Bronchial epithelial cell (primary cell): ENCODE measurements at places on chromosomes 2 and 18. TPM values are rescaled to one million over a fixed set of nuclear protein-coding genes. Genes with fewer than 3 reads are reported as not detected.

- DNase-seq, result peak; percentile 48
These were observed 46.2 kb downstream of the MEIS1 start for GRCh38 chr2:66481100-66481549.

The ZAP70 gene
- not detected in 2 replicates for total RNA-seq

GRCh38 chr2:219384083-219384713 lies 3.5 kb downstream of the DNPEP start:
- no peak for DNase-seq

The DCAF17 gene
- total RNA-seq, result 16.3 and 18.2 TPM in 2 replicates

The RRM2 gene
- total RNA-seq, result 1.0 and 1.8 TPM in 2 replicates

GRCh38 chr2:237590272-237591140 lies at the start of gene RAB17:
Gene RAB17 (minus strand): TSS chr2:237590734. CDS start chr2:237586154, 4,580 bp downstream.
- peak; percentile 71 for DNase-seq

DNA sequence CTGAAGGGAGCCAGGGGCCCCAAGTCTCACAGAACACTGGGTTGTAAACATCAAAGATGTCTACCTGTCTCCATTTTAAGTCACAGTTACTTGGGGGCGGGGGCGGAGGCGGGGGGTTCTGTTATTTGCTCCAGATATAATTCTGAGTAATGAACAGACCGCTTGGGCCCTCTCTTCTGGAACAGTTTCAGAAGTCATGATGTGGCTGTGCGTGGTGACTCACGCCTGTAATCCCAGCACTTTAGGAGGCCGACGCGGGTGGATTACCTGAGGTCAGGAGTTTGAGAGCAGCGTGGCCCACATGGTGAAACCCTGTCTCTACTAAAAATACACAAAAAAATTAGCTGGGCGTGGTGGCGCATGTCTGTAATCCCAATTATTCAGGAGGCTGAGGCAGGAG lies 157.9 kb upstream of the APCDD1 start:
- DNase-seq, result no peak

DNA sequence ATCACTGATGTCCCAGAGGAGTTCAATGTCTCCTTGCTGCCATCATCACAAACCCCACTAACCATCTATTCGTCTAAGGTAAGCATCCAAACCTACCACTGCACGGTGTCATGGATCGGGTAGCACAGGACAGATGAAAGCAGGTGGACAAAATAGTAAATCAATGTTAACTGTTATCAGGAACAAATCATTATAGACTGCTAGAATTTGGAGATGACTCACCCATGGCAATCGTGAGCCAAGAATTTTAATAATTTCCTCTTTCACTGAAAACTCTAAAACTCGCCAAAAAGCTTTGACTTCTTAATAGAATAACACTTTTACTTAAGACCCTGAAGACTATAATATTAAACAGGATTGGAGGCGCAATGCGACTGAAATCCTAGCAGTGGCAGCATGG lies 33.7 kb upstream of the BZW1 start:
- no peak for DNase-seq

DNA sequence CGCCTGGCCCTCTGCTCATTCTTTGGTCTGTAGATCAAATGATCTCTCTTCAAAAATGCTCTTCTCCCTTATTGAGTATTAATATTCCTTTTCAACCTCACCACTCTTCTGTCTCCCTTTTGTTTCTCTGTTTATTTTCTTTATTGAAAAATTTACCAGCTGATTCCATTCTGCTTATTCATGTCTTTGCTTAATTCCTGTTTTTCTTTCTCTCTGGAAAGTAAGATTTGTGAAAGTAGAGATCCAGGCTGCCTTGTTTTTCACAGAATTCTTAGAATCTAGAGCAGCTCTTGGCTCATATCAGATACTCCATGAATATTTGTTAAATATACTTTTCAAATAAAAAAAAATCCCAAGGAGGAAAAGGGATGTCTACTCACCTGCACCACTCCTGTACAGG lies 157.0 kb downstream of the DOCK10 start:
- DNase-seq, result no peak

- DNase-seq, result peak; percentile 70
These were observed 127.7 kb downstream of the RHBDD1 start for GRCh38 chr2:226963528-226963927.

GRCh38 chr18:38750751-38751150 lies 1185.2 kb upstream of the CELF4 start:
- DNase-seq, result peak; percentile 78
